ENCODE measurements at places on chromosomes 6 and 20.

- no peak for DNase-seq
Observed at GRCh38 chr6:63372951-63373533, 53.3 kb upstream of the LGSN start.

- no peak for DNase-seq
Observed at GRCh38 chr6:3884007-3884745, 35.0 kb downstream of the FAM50B start.

DNA sequence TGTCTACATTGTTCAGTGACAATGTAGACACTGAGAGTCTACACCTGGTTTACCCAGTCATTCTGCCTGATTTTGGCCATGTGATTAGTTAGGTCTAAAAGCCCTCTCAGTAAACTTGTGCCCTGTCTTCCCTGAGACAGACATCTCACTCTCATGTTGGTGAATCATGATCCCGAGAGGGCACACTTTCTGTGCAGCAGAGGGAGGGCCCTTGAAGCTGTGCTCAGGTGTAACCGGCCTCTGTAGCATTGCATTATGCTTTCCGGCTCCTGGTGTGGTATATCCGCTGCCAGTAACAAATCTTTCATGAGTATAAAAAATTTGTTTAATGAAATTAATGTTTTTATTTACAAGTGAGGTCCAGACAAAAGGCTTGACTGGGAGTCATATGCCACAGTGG, 85.0 kb downstream of the RALGAPA2 start:
- no peak for DNase-seq

- no peak for DNase-seq
Observed at GRCh38 chr6:93621442-93621841, 202.1 kb upstream of the EPHA7 start.

- DNase-seq, result no peak
Observed at GRCh38 chr6:144194293-144194810, 44.0 kb downstream of the STX11 start.

DNA sequence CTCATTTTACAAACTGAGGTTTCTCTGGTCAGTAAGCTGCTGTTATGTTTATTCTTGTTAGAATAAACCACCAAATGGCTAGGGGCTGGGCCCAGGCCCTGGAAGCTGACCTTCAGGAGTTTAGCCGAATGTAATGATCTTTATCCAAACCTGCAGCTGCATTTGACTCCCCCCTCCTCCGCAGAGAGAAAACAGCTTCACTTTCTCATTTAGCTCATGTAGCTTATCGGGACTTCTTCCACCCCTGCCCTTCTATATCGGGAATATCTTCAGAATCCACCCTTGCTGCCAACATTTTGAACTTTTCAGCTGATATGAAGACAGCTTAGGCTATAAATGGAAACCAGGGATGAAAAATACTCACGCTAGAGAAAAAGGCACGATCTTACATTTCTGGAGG, 102.6 kb downstream of the ZMYND8 start:
- no peak for DNase-seq

DNA sequence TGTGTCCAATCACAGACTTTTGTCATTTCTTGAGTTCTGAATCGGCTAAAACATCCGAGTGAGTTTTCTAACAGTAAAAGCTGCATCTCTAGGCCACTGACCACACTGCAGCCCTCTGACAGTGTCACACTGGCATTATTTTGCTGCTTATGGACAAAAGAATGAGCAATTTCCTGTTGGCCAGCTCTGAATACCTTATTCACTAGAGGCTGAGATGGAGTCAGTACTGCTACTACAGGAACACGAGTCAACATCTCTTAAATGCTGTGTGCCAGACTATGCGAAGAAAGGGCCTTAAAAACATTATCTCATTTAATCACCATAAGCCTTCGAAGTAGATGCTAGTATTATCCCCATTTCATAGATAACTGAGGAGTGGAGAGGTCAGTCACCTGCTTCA, 42.5 kb upstream of the IPCEF1 start:
- no peak for DNase-seq

DNA sequence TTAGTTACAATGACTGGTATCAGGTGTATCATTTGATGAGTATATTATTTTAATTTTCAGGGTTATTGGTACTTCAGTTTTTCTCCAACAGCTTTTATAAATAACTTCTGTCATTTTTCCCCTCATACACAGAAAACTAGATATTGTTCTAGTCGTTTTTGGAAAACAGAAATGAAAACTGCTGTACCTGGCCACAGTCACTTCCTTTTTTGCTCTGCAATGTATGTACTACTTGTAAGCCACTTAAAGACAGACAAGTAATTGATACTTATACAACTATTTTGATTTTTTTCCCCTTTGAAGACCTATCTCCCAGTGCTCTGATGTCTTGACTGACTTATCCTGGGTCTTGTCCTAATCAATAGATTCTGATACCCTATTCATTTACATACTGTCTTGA, 218.6 kb upstream of the RUNX2 start:
- DNase-seq, result no peak

GRCh38 chr6:88490195-88490907, 324.2 kb upstream of the CNR1 start:
- DNase-seq, result no peak

DNA sequence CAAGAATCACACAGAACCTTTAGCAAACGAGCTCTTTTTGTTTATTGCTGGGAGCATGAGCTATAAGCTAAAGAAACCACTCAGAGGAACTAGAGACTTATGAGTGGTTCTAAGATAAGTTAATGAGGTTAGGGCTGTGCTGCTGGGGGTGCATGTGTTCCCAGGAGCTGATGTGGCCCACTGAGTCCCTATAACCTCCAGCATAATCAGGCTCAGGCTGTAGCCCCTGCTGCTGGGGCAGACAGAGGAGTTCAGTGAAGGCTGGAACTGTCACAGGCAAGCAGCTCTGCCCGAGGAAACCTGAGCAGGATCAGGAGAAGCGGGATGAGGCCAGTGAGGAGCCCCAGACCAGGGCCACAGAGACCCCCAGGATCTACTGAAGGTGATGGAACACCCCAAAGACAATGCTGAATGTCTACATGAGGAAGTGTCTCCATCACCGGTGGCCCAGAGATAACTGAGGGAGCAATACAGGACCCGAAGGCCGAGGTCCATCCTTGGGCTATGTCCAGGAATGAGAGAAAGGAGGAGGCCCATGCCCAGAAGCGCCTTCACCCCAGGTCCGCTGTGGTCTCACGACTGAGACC, 17.3 kb downstream of the TUBB2B start:
- DNase-seq, result no peak

GRCh38 chr20:49112596-49113274, 66.6 kb downstream of the CSE1L start:
- DNase-seq, result no peak

DNA sequence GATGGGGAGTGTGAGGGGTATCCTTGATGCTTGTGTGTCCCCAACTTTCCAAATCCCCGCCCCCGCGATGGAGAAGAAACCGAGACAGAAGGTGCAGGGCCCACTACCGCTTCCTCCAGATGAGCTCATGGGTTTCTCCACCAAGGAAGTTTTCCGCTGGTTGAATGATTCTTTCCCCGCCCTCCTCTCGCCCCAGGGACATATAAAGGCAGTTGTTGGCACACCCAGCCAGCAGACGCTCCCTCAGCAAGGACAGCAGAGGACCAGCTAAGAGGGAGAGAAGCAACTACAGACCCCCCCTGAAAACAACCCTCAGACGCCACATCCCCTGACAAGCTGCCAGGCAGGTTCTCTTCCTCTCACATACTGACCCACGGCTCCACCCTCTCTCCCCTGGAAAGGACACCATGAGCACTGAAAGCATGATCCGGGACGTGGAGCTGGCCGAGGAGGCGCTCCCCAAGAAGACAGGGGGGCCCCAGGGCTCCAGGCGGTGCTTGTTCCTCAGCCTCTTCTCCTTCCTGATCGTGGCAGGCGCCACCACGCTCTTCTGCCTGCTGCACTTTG, at the start of gene TNF:
TNF (plus strand) TSS at position 231 of the 567 bp plus-strand sequence; CDS start at position 408, 177 bp downstream.
- DNase-seq, result no peak

GRCh38 chr20:37992802-37993409, 40.4 kb downstream of the TTI1 start:
- DNase-seq, result no peak

GRCh38 chr6:137921823-137922222, 54.8 kb downstream of the TNFAIP3 start:
- DNase-seq, result no peak

- DNase-seq, result no peak
Observed at GRCh38 chr6:37020381-37020780, 14.9 kb downstream of the FGD2 start.

- DNase-seq, result no peak
Observed at GRCh38 chr20:35952480-35953386, 1.6 kb downstream of the SCAND1 start.

DNA sequence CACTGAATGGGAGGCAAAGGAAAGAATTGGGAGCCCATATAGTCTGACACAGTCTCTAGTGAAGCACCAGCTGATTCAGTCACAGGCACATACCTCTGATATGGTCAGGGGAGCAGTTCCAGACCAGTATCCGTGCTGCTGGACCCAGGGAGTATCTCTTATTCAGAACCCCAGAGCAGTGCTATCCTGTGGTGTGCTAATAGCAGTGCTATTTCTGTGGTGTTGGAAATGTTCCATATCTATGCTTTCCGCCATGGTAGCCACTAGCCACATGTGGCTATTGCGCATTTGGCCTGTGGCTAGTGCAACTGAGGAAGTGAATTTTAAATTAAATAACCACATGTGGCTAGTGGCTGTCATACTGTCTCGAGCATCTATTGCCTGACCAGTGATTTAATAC, 11.0 kb downstream of the SCUBE3 start:
- no peak for DNase-seq

- no peak for DNase-seq
Observed at GRCh38 chr6:54861905-54862616, 15.5 kb downstream of the FAM83B start.

- no peak for DNase-seq
Observed at GRCh38 chr6:110217266-110217665, 37.0 kb downstream of the CDC40 start.

DNA sequence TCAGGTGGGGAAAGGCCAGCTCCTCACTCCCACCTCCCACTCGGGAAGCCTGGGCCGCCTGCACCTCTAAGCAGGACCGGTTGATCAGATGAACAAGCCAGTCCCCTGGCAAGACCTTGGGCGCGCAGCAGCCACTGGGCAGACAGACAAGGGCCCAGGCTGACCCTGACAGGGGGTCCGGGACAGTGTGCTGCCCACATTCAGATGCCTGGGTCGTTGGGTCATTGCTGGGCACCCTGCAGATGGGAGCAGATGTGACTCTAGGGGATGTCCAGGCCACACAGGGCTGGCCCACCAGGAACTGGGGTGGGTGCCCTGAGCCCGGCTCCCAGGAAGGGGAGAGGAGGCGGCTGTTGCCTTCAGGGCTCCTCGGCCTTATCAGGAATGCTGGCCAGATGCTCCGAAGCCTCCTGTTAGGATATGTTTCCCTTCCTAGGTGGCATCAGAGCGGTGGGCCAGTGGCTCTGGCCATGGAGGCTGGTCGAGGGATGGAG, 17.3 kb upstream of the FRMD1 start:
- no peak for DNase-seq

- DNase-seq, result no peak
Observed at GRCh38 chr6:156423829-156424228, 353.3 kb upstream of the ARID1B start.

GRCh38 chr6:166563805-166564204, 22.7 kb downstream of the RAMACL start:
- no peak for DNase-seq

- no peak for DNase-seq
Observed at GRCh38 chr6:36718560-36718959, 20.9 kb downstream of the RAB44 start.

DNA sequence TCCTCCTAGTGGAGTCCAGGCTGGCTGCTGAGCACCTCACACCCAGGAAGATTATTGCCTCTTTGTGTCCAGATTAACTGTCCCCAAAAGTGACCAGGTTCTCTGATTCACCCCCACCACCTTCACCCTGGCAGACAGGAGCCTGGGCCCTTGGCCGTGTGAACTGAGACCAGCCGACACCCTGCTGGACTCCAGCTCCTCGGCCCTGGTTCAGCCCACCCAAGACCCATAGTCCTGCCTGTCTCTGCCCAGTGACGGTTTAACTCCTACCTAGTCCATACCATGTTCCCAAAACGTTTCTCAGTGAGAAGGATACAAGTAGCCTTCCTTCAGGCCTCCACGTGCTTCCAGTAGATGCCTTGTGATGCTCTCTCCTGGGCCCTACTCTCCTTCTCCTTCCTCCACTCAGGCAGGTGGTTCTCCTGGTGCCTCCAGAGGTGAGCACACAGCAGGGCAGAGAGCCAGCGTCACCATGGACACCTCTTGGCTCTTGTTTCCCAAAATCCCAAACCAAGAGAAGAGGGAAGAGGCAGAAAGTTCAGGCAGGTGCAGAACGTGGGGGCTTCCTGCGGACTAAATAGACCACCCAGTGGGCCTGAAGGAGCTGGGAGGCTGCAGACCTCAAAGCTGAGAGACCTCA, 134.4 kb upstream of the CST7 start:
- no peak for DNase-seq

- DNase-seq, result no peak
Observed at GRCh38 chr6:24537082-24537699, 42.4 kb downstream of the ALDH5A1 start.

DNA sequence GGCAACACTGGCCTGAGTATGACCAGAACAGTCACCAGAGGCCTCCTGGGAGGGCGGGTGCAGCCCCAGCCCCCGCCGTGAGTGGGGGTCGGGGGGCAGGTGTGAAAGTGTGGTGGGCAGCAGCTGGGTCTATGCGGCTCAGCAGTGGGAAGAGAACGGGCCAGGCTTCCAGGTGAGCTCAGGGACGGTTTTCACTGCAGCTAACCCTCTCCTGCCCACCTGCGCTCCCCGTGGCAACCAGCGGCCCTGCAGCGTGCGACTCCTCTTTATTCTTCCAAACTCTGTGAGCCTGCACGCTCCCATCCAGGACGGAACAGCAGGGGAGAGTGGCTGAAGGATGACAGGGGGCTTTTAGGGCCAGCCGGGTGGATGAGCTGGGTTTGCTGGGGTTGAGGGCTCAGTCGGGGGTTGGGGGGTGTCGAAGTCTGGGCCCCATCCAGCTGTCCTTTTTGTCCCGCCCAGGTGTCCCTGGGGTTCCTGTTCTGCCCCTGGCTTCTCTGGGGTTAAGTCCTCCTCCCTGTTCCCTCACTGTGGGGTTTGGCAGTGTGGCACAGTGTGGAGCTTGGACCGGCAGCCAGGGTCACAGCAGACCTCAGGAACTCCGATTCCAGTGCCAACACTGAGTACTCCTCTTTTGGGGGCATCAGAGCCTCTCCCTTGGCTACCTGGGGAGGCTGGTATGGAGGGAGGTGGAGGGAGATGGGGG, 859 bp upstream of the BIRC7 start:
- DNase-seq, result no peak

- DNase-seq, result no peak
Observed at GRCh38 chr6:49565855-49566254, 15.4 kb downstream of the C6orf141 start.

DNA sequence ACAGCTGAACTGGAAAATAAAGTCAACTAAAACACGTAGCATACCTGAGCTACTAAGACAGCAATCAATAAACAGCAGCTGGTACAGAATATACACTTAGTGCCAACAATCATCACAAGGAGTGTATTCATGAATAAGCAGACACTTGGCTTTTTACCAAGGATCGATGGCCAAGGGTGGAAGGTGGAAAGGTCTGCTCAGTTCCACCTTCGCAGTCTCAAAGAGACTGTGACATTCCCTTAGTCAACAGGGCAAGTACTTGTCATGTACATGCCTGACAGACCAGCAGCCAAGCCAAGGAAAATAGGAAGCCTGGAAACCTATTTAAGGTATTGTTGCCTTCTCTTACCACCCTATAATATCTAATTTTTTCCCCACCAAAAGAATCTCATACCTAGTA, 21.4 kb downstream of the HBS1L start:
- no peak for DNase-seq

GRCh38 chr20:19259141-19259591, 46.7 kb downstream of the SLC24A3 start:
- DNase-seq, result no peak

Measured in cortex of kidney (tissue), 1 donor.